ENCODE measurements at places on chromosomes 4 and X.

DNA sequence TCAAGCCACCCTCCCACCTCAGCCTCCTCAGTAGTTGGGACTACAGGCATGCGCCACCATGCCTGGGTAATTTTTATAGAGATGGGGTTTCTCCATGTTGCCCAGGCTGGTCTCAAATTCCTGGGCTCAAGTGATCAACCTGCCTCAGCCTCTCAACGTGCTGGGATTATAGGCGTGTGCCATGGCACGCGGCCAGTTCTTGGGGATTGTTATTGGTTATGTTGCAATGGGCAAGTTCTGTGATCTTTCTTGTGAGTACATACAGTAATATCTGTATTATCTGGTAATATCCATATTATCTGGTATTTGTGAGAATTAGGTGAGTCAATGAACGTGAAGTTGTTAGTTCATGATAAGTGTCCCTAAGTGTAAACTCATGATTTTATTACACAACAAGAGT is 90.3 kb upstream of the TBL1X start:
- DNase-seq, result no peak

- no peak for DNase-seq
Observed at GRCh38 chr4:126124818-126125217, 810.1 kb downstream of the FAT4 start.

- no peak for DNase-seq
Observed at GRCh38 chr4:43348591-43348990, 456.1 kb downstream of the GRXCR1 start.

DNA sequence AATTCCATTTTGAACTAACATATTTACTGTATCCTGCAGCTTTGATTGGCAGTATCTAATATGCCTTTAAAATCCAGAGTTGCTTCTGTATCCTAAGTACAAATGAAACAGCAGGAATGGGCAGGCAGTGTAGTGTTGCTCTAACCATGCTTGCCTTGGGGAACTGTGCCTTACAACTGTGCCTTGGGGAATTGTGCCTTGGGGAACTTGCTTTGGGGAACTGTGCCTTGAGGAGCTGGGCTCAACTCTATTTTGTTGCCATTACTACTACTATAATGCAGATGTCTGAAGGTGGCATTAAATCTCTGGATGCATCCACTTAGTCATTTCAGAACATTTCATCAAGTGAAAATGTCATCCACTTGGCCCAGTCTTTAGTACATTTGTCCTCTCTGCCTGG is 6.9 kb downstream of the CXCL3 start:
- DNase-seq, result no peak

DNA sequence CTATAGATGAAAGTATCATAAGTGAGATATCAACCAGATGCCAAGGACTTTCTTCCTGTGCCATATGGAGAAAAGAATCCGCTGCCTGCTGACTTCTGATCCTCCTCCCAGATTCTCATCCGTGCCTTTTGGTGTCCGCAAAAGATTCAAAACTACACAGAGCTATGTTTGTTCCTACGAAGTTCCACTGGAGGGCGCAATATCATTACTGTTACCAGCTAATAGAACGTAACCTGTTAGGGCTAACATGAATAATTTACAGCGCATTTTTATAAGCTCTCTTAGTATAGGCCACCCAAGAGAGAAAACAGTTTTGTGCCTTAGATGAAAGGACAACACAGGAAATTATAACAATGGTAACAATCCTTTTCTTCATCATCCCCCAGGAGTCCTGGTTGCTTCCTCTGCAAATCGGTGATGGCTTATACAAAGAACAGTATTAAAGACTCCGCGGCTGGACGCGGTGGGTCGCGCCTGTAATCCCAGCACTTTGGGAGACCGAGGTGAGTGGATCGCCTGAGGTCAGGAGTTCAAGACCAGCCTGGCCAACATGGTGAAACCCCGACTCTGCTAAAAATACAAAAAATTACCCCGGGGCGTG is 22.8 kb upstream of the CENPVL3 start:
- peak; percentile 45 for DNase-seq

GRCh38 chrX:25519258-25519657 is 503.5 kb upstream of the ARX start:
- DNase-seq, result no peak

DNA sequence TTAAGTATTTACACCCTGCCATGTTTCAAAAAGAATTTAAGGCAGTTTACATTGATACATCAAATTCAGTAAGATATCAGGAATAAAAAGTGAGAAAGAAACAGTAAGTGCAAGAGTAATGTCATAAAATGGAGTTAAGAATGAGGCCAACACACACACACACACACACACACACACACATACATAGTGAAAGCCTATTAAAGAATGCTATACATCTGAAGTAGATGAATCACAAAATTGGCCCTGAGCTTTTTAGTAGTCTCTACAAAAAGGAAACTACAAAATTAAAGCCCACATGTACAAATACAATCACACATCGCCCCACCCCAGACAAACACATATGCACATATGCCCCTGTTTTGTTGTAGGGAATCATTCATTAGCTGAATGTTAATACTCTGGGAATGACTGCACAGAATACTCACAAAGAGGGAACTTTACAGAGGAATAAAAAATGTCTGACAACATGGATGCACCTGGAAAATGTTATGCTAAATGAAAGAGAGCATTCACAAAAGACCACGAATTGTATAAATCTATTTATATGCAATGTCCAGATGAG is 428.8 kb downstream of the IL15 start:
- DNase-seq, result no peak

DNA sequence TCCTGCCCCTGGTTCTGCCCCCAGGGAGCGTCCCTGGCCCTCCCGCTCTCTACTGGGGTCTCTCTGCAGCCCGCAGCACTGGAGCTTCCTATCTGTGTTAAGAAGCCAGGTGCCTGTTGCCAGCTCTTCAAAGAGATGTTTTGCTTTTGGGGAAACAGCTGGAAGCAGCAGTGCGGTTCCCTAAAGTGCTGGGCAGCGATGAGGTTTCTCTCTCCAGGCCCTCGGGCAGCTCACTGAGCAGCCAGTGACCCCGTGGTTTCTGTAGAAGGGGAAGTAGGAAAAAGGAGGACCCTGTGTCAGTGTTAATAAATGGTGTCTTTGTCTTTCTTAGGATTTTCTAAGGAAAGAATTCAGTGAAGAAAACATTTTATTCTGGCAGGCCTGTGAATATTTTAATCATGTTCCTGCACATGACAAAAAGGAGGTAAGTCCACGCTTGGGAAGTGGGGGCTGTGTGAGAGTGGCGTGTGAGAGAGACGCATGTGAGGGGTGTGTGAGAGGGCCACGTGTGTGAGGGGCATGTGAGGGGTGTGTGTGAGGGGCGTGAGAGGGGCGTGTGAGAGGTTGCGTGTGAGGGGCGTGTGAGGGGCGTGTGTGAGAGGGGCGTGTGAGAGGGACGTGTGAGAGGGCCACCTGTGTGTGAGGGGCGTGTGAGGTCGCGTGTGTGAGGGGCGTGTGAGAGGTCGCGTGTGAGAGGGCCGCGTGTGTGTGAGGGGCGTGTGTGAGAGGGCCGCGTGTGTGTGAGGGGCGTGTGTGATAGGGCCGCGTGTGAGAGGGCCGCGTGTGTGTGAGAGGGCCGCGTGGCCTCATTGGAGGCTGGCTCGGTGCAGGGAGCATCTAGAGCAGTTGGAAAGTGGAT is 27.1 kb upstream of the HGFAC start:
- no peak for DNase-seq

- peak; percentile 40 for DNase-seq
Observed at GRCh38 chrX:68989865-68990606, 161.2 kb downstream of the EFNB1 start.

DNA sequence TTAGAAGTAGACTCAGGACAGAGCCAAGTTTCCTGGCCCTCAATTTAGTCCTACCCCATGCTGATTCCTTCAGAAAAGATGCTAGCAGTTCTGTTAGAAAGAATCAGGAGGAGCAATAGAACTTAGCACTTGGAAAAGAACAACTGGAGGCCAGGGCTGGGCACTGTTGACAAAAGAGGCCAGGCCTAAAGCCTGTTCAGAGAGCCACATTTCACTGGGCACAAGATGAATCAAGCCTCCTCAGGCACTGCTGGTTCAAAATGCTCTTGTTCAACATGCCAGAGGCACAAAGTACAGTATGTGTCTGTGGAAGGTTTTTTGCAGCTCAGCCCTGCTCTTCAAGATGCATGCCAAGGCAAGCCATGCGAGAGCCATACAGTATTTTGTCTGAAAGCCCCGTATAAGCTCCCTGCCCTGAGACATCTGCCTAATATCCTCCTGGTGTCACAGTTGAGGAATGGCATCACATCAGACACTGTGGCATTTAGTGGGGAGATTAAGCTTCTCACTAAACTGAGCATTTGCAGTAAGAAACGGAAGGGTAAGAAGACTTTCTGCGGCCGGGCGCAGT is 53.7 kb downstream of the RASL11B start:
- no peak for DNase-seq

DNA sequence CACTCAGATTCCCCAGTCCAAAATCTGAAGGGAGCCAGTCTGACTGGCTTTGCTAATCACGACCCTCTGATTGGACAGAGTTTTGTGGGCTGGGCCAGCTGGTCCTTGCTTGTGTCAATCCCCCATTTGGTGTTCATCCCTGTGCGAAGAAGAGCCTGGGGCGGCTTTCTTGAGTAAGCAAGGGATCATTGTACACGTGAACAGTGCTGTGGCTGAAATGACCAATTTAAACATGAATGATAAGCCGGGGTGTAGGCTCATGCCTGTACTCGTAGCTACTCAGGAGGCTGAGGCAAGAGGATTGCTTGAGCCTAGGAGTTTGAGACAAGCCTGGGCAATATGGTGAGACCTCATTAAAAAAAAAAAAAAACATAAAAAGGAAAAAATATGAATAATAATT is 379.1 kb downstream of the RAPGEF2 start:
- DNase-seq, result no peak

DNA sequence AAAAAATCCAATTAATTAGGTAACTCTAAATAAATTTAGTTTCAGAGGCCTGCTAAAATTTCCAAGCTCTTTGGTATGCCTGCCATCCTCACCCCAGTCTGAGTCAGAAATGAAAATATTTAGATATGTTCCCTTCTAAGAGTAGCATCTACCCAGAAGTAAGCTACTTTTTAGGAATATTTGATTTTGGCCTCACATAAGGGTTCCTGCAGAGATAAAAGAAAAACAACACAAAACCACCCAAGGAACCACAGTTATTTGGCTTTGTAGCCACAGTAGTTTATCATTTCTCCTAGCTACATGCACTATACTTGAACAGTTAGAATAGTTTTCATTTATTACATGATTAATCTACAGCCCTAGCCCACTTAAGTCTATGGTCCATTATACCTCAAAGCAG is 192.6 kb upstream of the FAM241A start:
- DNase-seq, result no peak

DNA sequence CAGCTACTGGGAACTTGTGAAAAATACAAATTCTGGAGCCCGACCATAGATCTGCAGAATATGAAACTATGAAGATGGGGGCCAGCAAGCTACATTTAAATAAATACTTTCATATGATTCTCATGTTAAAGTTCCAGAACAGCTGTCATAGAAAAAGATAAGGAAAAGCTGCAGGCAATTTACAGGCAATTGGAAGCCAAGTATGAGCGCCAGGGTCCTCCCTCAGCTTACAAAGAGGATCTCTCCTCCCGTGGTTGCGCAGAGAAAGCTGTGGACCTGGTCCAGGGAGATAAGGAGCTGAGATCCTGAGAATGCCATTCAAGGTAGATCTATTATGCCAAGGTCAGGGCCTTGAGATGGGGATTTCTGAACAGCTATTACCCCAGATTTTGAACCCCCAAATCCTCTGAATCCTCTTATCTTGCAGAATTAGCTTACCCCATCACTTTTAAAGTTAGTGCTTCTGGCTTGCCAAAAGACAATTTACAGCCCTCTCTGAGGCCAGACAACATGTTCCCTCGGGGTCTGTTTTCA is 25.6 kb upstream of the FRAS1 start:
- DNase-seq, result no peak

DNA sequence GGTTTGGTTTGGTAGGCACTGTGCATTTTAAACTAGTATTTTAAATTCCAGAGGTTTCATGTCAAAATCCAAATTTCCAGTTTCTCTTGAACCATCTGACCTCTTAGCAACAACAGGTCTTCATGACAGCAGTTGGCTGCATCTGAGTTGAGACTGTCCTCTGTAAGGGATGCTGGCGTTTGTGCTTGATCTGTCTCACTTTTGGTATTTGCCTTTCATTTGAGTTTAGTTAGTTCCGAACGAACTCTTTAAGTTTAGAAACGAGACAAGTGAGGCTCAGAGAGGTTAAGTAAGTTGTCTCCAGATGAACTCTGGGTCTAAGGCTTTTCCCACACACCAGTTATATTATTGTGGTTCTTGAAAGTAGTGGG is 29.1 kb downstream of the SPARCL1 start:
- no peak for DNase-seq

DNA sequence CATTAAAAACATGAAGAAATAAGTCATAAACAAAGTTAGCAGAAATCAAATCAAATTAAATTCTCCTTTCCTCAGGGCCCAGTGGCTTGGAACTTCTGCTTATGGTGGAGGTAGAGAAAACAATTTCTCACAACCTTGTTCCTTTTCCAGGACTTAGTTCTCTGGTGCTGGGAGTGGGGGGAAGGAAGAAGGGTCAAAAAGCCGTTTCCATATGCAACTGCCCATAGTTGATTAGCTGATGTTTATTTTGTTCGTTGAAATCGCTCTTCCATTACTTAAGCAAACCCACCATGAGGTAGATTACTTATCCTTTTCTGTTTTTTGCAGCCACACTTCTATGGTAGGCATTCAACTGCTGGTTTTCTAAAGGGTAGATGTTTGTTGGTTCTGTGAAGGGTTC is 94.2 kb downstream of the ARSJ start:
- no peak for DNase-seq

GRCh38 chrX:16142246-16142558 is 18.8 kb downstream of the GRPR start:
- no peak for DNase-seq

- DNase-seq, result no peak
Observed at GRCh38 chr4:117831060-117831683, 203.1 kb upstream of the NDST3 start.

DNA sequence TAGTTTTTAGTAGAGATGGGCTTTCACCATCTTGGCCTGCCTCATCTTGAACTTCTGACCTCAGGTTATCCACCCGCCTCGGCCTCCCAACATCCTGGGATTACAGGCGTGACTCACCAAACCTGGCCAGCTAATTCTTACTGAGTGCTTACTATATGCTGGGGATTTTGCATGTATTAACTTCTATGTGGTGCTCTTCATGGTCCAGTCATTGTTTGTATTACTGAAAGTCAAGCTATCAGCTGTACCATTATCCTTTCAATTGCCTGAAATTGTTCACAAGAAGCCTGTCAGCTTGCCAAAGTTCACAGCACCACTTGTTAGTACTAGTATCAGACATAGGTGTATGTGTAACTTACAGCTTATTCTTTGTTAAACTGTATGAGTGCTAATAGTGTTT is 1272.1 kb downstream of the ARAP2 start:
- no peak for DNase-seq

DNA sequence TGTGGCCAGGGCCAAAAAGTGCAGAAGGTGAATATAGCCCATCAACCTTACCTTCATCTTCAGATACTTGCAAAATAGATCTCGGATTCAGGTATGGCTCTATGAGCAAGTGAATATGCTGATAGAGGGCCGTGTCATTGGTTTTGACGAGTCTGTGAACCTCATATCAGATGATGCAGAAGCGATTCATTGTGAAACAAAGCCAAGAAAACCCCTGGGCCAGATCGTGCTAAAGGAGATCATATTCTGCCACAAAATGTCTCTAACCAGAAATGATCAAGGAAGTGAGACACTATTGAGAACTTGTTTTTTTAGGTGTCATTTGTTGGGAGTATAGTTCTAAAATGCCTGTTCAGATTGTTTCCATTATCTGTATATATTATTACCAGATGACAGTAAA is 48.3 kb downstream of the PDK3 start:
- DNase-seq, result no peak
